ENCODE measurements at places on chromosomes 16 and 17. TPM values are rescaled to one million over a fixed set of nuclear protein-coding genes. Genes with fewer than 3 reads are reported as not detected.

GAS2L2 gene
- polyA plus RNA-seq = not detected

GRCh38 chr17:4947010-4947410 is 1.3 kb downstream of the PFN1 start:
- DNase-seq = peak; percentile 47

DNA sequence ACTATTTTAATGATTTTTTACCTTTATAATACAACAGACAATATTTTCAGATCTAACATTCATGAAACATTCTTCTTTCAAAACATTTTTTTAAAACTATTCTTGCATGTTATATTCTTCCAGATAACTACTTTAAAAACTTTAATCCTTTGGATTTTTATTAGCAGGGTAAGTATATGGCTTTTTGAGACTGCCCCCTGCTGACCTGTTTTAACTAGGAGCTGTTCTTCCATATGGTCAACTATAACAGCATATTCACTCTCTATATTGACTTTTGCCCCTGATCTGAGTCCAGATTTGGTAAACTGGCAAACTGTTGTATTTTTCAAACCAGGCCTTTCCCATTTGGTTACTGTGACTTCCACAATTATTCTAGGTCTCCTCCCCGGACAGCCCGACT is 16.5 kb downstream of the ZNF18 start:
- peak; percentile 26 for DNase-seq

DNA sequence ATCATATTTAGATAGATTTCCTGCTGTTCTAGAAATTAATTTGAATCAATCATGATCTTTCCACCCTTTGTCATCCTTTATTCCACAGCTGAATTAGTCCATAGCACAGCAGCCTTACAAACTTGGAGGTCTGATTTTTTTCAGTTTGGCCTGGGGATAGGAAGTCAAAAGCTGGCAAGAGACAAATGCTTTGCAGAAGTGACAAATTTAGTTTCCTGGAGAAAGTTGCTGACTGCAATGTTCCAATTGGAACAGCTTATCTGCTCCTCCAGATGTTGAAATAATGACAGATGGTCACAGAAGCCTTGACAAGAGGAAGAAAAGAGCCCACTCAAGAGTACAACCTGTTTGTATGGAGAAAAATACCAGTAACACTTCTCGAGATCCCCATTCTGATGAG is 1276.1 kb upstream of the CDH8 start:
- DNase-seq = no peak

DNA sequence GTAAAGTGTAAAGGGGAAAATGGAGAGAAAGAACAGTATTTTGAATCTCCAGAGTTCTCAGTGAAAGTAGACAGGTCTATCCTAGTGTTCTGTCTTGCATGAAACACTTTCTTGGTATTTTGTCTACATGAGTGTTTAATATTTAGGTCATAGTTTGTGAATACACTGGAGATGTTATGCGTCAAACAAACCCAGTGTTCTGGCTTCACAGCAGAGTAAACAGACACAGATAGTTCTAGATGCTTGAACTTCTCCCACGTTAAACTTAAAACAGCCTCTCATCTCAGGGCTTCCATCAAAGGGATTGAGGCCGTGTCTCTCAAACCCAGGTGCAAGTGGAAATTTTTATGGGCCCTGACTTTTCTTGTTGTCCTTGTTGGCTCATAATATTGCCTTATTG is 48.3 kb downstream of the RBFOX1 start:
- no peak for DNase-seq

GRCh38 chr17:76499267-76499667 is 2.0 kb downstream of the RHBDF2 start:
- no peak for DNase-seq

CBLN1 gene
- not detected for polyA plus RNA-seq

DNA sequence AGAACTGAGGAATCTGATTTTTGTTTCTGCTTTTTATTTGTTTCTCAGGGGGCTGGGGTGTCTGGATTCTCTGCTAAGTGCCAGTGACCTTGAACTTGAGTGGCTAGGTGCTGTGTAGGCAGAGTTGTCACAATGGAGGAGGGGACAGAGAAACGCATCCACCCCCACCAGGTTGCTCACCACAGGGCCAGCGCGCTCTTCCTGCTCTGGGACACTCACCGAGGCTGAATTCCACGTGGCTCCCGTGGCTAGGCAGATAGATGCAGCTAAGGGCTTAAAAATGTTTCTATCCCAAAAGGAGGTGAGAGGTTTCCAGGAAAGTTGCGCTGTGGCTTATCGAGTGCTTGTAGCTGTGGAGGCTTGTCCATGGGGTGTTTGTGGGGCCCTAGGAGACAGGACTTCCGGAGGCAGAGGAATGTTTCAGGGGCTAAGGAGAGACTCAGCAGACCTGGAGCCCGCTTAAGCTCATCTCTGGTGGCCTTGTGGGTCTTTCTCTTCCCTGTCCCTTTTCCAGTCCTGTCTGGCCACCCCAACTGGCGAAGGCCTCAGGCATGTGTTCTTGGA is 36.8 kb downstream of the ADCY7 start:
- no peak for DNase-seq

DNA sequence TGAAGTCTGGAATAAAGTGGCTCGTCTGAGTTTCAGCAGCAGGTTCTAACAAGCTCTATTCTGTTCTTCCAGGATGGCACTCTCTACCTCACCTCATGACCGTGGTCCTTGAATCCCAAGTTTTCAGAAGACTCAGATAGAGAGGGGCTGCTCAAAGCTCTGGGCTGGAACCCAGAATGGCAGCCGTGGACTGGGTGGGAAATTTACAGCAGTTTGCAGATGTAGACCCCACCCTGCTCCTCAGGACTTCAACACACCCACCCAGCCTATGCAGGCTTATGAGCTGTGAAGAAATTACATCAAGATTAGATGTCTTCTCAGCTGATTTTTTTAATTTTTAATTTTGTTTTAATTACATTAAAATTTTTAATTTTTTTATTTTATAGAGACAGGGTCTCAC is 59.4 kb downstream of the METRNL start:
- DNase-seq = no peak
